ENCODE measurements at places on chromosomes 16 and 17. TPM values are rescaled to one million over a fixed set of nuclear protein-coding genes. Genes with fewer than 3 reads are reported as not detected.

Gene SPAG5
- total RNA-seq, result 103 TPM

Gene HSD3B7
- total RNA-seq, result 1.1 TPM

Gene PRR11
- 51.3 TPM for total RNA-seq

Gene CIITA
- 84.6 TPM for total RNA-seq

Gene SLC47A2
- total RNA-seq, result not detected

Gene NTN3
- total RNA-seq, result not detected

Gene KIF1C
- 61.1 TPM for total RNA-seq

Gene SERPINF2
- total RNA-seq, result 0.21 TPM

Gene CTRL
- 3.6 TPM for total RNA-seq

Gene TNRC6A
- 41.3 TPM for total RNA-seq

Gene APOBR
- 2.4 TPM for total RNA-seq

Gene VAT1L
- total RNA-seq, result 0.11 TPM

Gene ANKRD40CL
- not detected for total RNA-seq

Gene FAM20A
- total RNA-seq, result not detected

DNA sequence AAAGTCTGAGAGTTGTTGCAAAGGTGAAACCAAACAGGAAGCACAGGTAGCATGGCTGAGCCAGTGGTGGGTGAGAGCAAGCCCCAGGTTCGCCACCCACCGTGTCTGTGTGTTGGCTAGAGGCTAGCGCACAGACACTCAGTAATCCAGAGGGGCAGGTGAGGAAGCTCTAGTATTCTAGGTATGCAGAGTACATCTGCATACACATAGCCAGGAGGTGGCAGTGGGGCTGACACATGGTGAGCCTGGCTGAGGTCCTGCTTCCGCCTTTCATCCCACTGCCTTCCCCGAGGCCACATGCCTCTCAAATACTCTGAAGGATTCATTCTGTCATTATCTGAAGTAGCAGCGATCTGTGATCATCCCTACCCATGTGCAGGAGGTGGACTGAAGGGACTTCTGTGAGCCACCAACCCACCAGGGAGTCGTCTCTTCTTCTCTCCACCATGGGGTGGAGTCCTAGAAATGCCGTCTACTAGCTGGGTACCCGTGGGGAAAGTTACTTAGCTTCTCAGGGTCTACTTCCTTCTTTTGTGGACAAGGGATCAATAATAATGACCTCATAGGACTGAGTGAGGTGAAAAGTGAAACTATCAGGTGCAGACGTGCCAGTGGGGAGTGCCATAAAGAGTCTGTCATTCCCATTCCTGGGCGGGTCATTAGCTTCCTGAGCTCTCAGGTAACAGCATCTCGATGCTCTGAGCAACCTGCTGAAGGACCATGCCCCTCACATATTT lies 36.0 kb upstream of the ICAM2 start:
- peak; percentile 57 for DNase-seq

- DNase-seq, result no peak
Observed at GRCh38 chr16:1152123-1152638, 725 bp upstream of the CACNA1H start.

DNA sequence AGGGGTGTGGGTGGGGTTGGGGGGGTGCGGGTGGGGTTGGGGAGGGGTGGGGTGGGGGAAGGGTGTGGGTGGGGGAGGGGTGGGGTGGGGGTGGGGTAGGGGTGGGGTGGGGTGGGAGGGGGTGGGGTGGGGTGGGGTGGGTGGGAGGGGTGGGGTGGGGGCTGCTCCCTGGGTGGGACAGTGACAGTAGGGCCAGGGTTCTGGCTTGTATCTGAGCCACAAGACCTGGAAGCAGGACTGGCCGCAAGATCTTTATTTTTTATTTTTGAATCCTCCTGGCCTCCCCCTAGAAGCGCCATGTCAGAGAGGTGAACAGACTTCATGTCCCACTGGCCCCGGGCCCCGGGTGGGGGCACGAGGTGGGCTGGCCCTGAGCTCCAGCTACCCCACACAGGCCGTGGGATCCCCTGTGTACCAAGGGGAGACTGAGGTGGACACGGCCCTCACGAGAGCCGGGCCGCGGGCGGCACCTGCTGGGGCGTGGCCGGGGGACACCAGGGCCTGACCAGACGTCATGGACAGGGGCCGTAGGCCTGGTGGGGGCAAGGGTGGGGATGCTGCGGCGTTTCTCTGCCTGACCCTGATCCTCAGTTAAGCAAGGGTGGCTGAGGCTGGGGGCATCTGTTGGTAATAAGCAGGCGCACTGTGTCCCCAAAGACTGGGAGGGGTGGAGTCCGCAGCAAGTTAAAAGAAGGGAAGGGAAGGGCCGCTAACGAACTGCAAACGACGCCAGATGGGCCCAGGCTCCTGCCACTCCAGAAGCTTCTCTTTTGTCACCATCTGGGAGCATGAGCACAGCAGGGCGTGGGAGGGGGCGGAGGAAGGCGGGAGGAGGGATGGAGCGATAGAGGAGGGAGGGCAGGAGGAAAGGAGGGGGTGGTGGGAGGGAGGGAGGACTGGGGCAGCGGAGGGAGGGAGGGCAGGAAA lies 22.3 kb upstream of the PABPN1L start:
- DNase-seq, result peak; percentile 72

DNA sequence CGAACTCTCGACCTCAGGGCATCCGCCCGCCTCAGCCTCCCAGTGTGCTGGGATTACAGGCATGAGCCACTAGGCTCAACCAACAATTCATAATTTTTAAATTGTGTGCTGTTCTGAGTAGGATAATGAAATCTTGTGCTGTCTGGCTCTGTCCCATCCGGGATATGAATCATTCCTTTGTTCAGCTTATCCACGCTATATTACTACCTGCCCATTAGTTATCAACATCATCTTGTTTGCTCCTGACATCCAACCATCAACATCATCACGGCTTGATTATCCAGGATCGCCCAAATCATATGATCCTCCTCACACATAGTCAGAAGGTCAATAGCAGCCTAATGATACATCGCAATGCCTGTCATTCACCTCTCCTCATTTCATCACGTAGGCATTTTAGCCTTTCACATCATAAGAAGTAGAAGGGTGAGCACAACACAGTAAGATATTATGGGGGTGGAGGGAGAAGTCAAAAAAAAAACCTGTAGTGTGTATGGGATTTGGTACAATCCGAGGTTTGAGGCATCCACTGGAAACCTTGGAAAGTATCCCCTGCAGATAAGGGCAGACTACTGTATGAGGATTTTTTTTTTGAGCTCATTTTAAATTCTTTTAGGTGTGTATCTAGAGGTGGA lies 77.0 kb upstream of the SIAH1 start:
- DNase-seq, result no peak

GRCh38 chr17:81517009-81517338 lies 4.4 kb upstream of the ACTG1 start:
- no peak for DNase-seq

DNA sequence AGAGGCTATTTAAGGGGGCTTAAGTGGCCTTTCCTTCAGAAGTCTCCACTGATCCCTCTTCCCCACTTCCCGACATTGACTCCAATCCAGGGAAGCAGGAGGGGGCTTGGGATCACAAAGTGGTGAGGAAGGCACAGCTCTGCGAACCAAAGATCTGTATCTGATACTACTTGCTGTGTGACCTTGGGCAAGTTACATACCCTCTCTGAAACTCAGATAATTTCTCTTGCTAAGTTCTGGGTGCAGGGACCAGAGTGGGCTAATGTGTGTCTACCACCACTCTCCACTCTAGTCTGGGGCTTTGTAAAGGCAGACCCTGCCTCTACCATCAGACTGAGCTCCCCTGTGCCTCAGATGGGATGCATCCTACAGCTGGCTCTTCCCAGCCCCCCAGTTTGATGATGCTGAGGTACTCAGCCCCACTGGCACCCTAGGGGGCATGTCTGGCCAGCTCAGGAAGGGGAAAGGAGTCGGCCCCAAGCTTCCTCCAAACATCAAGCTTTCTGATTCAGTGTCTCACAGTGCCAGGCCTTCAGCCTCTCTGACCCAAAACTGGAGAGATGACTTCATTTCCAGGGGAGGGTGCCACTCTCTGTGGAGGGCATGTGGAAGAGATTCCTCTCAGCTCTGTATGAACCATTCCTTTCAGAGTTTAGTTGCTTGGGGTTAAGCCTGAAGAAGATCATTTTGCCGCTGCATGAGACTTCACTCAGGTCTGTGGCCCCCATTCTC lies 10.9 kb downstream of the DLX4 start:
- no peak for DNase-seq

GRCh38 chr16:72202014-72202413 lies 30.1 kb upstream of the PMFBP1 start:
- no peak for DNase-seq

DNA sequence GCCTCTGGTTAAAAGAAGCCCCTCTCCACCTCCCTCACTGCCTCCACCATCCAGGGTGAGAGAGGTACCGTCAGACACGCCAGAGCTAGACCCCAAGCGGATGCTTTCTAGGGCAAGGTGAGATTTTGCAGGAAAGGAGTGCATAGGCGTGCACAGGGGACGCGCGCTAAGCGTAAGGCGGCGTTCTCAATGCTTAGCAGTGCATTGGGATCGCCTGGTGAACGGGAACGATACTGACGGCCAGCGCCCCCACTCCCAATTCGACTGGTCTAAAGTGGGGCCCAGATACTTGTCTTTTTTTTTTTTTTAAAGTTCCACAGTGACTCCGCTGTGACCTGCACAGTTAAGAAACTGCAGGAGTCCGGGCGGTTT lies 57.9 kb upstream of the CREBBP start:
- no peak for DNase-seq

GRCh38 chr16:88477631-88478519 lies 24.8 kb downstream of the ZFPM1 start:
- no peak for DNase-seq

DNA sequence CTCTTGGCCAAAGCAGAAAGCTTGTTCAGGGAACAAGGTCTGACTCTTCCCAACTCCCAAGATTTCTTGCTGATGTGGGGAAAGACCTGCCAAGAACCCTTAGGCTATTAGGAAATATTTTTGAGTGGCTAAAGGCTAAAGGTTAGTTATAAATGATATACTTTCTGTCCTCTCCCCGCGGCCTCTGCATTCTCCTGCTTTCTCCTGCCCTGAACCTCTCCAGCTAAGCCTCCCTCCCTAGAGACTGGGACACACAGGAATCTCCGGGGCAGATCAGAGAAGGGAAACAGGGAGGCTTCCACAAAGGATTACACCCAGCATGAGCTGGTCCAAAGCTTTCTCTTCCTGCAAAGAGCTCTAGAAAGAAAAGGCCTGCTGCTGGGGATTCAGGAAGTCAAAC lies 2.3 kb downstream of the SLC43A2 start:
- DNase-seq, result no peak

GRCh38 chr17:69228018-69228417 lies 606 bp downstream of the ABCA10 start:
- no peak for DNase-seq

DNA sequence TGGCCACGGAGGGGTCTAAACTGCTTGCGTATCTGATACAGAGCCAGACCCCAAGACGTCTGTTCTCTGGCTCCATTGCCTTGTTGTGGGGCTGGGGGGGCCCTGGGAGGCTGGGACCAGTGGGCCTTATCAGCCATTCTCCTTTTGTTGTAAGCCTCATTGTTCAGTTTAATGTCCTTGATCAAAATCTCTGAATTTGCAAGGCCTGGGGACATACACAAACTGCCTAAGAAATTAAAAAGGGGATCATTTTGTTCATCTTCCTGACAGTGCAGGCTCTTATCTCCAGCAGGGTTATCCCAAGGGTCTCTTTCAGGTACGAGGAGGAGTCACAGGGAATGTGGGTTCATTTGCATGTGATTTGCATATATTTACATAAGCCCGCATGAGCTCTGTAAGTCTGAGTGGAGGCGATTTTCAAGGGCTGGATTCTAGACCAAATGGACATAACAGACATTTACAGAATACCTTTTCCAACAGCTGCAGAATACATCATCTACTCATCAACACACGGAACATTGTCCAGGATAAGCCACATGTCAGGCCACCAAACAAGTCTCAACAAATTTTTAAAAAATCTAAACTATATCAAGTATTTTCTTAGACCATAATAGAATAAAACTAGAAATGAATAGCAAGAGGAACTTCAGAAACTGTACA lies 269.8 kb downstream of the RBFOX1 start:
- DNase-seq, result no peak

GRCh38 chr17:80712606-80713005 lies 168.0 kb downstream of the RPTOR start:
- DNase-seq, result no peak

- no peak for DNase-seq
Observed at GRCh38 chr17:44922136-44922535, 6.8 kb upstream of the GFAP start.

DNA sequence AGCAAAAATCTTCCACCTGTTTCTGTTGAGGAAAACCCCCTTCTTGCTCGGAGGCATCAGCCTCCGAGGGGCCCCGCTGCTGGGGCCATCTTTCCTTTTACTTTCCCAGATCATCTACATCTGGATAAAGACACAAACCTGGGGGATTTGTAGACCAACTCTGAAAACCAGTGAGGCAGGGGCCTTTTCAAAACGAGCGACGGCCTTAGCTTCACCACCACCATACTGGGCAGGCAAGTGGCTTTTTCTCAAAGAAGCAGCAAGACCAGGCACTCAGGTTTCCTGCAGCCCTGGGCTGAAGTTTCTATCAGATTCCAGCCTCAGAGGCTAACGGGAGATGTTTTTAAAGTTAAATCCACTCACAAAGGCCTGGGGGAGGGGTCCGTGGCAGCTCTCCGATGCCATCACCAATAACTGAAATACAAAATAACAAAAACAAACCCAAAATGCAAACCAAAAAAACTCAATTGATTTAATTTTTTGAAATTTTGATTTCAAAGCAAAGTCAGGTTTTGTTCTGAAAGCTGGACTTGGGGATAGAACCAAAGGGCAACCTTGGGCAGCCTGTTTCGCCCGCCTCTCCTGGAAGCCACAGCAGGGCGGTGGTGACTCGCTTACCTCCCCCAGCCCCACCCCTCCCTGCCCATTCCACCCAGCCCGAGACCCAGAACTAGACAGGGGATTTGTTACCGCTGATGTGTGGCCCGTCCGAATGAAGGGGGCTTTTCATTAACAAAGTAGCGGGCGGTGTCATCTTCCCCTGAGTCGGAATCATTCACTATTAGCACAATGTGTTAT lies 55.8 kb downstream of the SALL1 start:
- DNase-seq, result no peak

- DNase-seq, result no peak
Observed at GRCh38 chr17:29111816-29112499, 68.2 kb downstream of the MYO18A start.

GRCh38 chr17:15038656-15039055 lies 226.5 kb downstream of the PMP22 start:
- DNase-seq, result no peak

GRCh38 chr16:66534376-66534799 lies 15.5 kb downstream of the TK2 start:
- DNase-seq, result no peak

- DNase-seq, result no peak
Observed at GRCh38 chr16:84763629-84764028, 56.2 kb upstream of the CRISPLD2 start.

GRCh38 chr17:33494151-33494550 lies 201.1 kb upstream of the ASIC2 start:
- no peak for DNase-seq

DNA sequence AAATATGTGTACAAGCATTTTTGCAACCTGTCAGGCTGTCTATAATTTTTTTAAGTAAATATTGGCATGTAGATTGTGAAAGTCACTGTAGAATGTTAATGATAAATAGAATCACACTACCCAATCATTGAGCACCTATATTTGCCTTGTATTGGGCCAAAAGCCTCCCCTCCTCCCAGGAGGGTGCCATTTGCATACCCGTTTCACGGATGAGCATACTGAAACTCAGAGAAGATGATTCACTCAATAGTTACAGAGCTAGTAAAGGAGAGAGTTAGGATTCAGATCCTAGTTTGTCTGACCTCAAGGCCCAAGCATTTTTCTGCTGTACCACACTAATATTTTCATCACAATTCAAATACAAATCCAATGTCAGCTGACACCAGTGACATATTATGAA lies 299.7 kb upstream of the CDH11 start:
- no peak for DNase-seq

- DNase-seq, result no peak
Observed at GRCh38 chr17:57424777-57425188, 168.5 kb downstream of the MSI2 start.
